ENCODE measurements at places on chromosomes 2 and 18.

GRCh38 chr2:127589841-127590240 lies 54.4 kb downstream of the MYO7B start:
- peak; percentile 28 for DNase-seq

- DNase-seq, result no peak
These were observed 129.4 kb upstream of the UXS1 start for GRCh38 chr2:106323337-106324013.

GRCh38 chr18:44799907-44800421 lies 119.3 kb downstream of the SETBP1 start:
- DNase-seq, result no peak

DNA sequence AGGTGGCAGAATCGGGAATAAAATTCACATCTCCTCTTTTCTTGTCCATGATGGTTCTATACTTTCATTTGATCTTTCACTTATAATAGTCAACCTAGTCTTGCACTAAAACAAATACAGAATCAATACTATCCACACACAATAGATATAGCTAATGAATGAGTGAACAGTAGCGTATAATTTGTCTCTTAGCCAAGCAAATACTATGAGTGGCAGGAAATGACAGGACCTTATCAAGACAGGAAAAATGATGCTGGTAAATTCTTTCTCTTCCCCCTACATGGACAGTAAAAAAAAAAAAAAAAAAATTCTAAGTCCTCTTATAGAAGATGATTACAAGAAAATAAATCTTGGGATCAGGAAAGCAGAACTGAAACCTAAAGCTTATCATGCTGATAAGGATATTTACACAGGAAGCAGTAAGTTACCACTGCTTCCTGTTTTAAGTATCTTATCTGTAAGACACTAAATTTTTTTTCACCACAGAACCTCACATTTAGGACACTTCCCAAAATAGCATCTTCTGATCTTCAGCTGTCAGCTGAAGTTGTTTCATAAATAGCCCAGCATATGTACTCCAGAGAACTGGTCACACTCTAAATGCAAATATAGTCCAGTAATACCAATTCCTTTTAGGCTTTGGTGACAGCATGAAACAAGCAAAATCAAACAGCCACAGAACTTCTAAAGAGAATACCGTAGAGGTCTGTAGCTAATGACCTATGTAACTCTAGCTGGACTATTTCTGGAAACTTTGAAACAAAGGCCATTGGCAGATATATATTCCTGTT lies 27.0 kb downstream of the IRS1 start:
- DNase-seq, result no peak

DNA sequence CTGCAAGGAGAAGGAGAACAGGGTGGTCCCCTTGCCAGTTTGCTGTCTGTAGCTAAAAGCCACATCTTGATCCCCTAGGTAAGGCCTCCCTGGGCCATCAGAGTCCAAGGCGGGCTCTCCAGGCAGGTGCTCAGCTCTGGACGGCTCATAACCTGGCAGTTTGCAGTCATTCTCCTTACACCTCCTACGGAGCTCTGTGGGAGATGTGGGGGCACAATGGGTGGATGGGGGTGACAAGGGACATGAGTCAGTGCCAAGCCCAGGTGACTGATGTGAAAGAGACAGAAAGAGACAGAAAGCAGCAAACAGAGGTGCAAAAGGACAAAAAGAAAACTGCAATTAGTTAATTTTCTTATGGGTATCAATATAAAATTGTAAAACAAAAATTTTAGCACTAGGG lies 120.6 kb upstream of the ZBTB14 start:
- DNase-seq, result no peak

- no peak for DNase-seq
These were observed 809.2 kb upstream of the SOX11 start for GRCh38 chr2:4882941-4883340.

- no peak for DNase-seq
These were observed 165.9 kb downstream of the ZFP36L2 start for GRCh38 chr2:43060390-43061016.

GRCh38 chr2:191228861-191229260 lies 16.3 kb upstream of the MYO1B start:
- DNase-seq, result no peak

GRCh38 chr2:48915227-48915626 lies 159.7 kb upstream of the LHCGR start:
- DNase-seq, result no peak

DNA sequence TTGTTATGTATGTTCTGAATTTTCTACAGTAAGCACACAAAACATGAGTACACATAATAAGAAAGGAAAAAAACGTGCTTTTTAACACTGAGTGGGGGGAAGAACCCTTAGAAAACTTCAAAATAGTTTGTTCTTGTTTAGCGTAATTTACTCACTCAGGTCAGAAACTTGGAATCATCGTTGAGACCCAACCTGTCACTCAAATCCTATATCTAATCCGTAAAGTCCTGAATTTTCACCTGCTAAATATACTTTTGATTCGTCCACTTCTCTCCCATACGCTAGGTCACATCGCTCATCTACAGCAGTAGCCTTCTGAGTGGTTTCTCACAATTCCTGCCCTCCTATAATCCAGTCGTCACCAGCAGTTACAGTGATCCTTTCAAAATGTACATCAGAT lies 767 bp downstream of the TPRKB start:
- no peak for DNase-seq

- DNase-seq, result no peak
These were observed 131.1 kb downstream of the HNMT start for GRCh38 chr2:138095336-138095735.

DNA sequence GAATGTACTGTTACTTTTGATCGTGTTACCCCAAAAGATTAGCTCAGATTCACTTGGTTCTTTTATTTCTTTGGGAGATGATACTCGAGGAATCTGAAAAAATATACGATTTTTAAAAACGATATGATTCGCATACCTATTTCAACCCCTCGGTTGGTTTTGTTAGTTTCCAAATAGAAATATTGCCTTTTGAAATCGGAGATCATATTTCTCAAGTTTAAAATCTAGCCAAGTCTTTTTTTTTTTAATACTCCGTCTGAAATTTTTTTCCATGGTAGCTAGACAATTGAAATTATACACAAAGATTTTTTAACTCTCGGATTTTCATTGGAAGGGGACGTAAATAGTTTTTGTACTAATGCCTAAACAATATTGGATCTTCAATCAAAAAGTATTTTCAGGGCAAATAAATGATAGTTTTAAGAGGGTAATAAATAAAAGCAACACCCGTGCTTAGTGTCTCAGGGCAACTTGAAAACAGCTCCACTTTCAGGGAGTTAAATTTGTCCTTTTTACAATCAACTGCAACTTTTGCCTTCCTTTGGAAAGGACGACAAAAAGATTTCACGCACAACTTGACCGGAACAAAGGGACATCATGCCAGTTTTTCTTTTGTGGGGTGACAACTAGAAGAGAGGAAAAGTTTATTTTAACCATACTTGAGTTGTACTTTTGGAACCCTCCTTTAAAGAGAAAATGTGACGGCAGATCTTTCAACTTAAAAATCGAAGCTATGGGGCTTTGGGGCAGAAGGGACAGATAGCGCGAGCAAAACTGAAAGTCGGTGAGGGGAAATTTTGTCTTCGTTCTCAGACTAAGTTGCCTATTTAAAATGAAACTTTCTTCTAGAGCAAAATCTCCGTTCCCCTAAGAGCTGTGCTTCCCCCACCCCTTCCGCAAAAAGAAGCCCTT lies 5.8 kb upstream of the ONECUT2 start:
- no peak for DNase-seq

GRCh38 chr18:41989508-41989907 lies 34.5 kb downstream of the PIK3C3 start:
- DNase-seq, result no peak

GRCh38 chr2:109317471-109318095 lies 188.6 kb downstream of the SH3RF3 start:
- no peak for DNase-seq

- no peak for DNase-seq
These were observed 278.4 kb upstream of the SPRED2 start for GRCh38 chr2:65710779-65711295.

- DNase-seq, result no peak
These were observed 14.9 kb downstream of the ICOS start for GRCh38 chr2:203951366-203951902.

DNA sequence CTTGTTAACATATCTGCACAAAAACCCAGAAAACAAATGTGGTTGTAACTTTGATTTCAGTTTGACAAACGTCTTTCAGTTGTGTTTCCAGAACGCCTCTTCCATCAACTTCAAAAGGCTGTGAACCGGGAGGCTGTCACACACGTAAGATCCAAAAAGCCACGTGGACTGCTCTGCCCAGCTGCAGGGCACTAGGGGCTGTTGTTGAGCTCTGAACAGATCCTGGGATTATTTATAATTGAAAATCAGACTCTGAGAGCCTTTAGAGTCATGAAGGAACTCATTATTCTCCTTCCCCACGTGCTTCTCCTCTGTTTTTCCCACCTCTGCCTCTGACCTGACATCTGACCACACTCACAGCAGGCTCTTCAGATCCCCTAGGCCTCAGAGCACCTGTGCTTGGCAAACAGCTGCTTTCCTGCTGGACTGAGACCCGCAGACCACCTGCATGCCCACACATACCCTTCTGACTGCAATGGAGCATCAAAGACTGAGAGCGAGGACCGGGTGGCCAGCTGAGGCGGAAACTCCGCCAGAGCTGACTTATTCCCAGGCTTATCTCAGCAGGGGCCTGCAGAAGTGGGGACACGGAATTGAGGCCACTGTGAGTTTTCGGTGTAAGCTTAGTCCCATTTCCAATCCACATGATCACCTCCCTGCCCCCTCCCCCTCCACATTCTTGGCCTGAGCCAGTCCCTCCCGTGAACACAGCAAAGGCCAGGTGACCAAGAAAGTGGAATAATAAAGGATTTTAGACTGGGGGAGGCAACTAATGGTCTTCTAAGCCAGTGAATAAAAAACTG lies 114.8 kb downstream of the ATL2 start:
- peak; percentile 52 for DNase-seq

GRCh38 chr2:84132370-84132769 lies 326.7 kb downstream of the SUCLG1 start:
- no peak for DNase-seq

DNA sequence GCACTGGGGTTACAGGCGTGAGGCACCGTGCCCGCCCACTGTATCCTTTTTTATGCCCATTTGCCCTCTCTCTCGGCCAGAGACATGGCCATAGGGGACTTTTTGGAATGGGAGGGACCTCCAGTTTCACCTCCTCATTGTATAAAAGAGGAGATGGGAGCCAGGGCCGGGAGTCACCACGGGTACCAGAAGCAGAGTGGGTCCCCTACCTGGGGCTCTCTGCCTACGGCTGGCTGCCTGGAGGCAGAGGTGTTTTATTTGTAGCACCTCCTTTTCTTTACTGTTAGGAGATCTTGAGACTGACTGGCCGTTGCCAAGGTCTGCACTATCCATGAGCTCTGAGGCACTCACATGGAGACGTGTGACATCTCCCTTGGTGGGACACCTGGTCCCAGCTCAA lies 162.8 kb downstream of the LDLRAD4 start:
- DNase-seq, result no peak

GRCh38 chr2:52818958-52819357 lies 948.6 kb upstream of the CHAC2 start:
- DNase-seq, result no peak

- DNase-seq, result no peak
These were observed 122.2 kb upstream of the CCDC195 start for GRCh38 chr2:224838335-224838734.

DNA sequence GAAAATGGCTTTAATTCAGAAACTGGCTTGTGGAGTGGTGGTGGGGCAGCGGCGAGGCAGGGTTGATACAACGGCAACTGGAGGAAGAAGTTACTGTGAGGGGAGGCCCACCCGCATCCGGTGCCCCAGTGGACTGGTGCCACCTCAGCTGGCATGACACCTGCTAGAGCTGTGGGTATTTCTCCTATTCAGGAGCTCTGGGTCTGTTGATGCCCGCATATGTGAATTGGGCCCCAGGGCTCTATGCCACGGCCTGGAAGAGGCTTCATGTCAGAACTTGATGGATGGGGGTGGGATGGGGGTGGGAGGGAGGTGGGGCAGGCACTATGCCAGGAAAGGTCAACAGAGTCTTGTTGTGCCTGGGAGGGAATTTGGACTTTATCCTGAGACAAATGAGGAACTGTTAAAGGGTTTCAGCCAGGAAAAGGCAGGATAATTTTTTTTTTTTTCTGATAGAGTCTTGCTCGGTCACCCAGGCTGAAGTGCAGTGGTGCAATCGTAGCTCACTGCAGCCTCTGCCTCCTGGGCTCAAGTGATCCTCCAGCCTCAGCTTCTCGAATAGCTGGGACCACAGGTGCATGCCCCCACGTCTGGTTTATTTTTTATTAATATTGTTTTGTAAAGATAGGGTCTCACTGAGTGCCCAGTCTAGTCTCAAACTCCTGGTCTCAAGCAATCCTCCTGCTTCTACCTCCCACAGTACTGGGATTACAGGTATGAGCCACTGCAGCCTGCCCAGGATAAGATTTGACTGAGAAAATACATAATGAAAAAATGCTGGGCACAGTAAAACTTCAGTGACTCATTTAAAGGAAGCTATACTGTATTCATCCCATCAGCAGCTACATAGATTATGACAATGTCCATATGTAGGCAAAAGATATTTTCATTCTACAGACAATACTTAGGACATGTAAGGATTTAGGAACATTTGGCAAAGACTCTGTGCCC lies 52.6 kb downstream of the SH2D6 start:
- no peak for DNase-seq

DNA sequence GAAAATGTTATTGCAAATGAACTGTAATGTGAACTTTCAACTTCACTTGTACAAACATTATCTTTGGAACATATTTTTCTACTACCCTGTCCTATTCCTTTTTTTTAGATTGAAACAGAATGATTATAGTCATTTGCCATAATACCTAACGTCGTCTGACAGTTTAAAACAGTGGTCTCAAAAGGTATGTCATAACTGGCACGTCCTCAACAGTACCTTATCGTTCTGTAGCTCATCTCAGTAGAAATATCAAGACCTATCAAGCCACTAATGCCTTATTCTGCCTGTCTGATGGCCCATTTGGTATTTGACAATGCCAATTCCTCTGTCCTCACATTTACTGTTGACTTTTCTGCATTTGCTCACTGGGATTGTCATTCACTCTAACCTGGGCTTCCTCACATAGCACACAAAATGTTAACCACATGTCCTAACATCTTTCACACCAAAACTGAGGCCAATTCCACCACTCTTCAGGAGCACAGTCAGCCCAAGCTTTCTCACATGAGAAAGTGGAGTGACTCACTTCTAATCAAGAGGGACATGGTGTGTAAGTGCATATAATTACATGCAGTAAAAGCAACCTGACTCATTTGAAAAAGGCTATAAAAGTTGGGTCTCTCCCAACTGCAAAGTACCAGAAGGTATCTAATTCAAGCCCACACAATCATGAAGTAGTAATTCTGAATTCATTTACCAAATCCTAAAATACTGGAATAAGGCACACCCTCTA lies 34.8 kb downstream of the DNER start:
- no peak for DNase-seq

DNA sequence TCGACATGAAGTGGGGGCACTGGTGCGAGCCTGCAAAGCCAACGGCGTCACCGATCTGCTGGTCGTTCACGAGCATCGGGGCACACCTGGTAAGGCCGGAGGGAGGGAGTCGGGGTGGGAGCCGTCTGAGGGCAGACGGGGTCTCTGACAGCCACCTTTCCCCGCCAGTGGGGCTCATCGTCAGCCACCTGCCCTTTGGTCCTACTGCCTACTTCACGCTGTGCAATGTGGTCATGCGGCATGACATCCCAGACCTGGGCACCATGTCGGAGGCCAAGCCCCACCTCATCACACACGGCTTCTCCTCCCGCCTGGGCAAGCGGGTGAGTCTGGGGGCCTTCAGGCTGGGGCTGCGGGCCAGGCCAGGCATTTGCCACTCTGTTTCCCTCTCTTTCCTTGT lies 2.9 kb downstream of the IMP4 start:
- no peak for DNase-seq
